Activated T-helper 17 cell treated with anti-CD3 and anti-CD28 coated beads, Interleukin-2, amount 50 U/mL, for 72 hours (primary cell): ENCODE measurements at places on chromosomes 12 and 14. TPM values are rescaled to one million over a fixed set of nuclear protein-coding genes. Genes with fewer than 3 reads are reported as not detected.

The FOXN4 gene
- total RNA-seq, result not detected

The LRFN5 gene
- total RNA-seq, result not detected

The PLEKHD1 gene
- 0.11 TPM for total RNA-seq

The ARHGAP9 gene
- 131 TPM for total RNA-seq

The RERG gene
- total RNA-seq, result not detected

The ORMDL2 gene
- 26.5 TPM for total RNA-seq

The GNG2 gene
- total RNA-seq, result 132 TPM

The CLEC6A gene
- total RNA-seq, result not detected

The CCDC175 gene
- total RNA-seq, result not detected

The AMHR2 gene
- total RNA-seq, result not detected

The CCDC196 gene
- total RNA-seq, result not detected

The KRT79 gene
- total RNA-seq, result 0.82 TPM

The TMPRSS12 gene
- total RNA-seq, result not detected

The SLC10A1 gene
- total RNA-seq, result not detected

The ZNF891 gene
- total RNA-seq, result 1.4 TPM

The PLBD1 gene
- not detected for total RNA-seq

The KRT3 gene
- total RNA-seq, result not detected

The PHC1 gene
- total RNA-seq, result 13.0 TPM

The ACOT6 gene
- total RNA-seq, result not detected

The CCDC197 gene
- not detected for total RNA-seq
